ENCODE measurements at places on chromosomes 12 and 14. TPM values are rescaled to one million over a fixed set of nuclear protein-coding genes. Genes with fewer than 3 reads are reported as not detected.

PPFIA2 gene
- 2.4 TPM for polyA plus RNA-seq

TESPA1 gene
- 1.6 TPM for polyA plus RNA-seq

- DNase-seq = peak; percentile 35
Measured at GRCh38 chr14:76352639-76353281, 23.2 kb upstream of the ESRRB start.

- DNase-seq = no peak
Measured at GRCh38 chr12:15193946-15194345, 27.3 kb downstream of the RERG start.

- DNase-seq = no peak
Measured at GRCh38 chr14:74983343-74983742, 19.4 kb upstream of the EIF2B2 start.

All from large intestine (tissue), 12 donors.